NCI-H460 (cell line): ENCODE measurements at places on chromosomes 11 and 22.

GRCh38 chr11:102615077-102615893 is 9.8 kb downstream of the MMP20 start:
- peak; percentile 90 for DNase-seq

GRCh38 chr11:35529971-35530495 is 4.6 kb upstream of the PAMR1 start:
- DNase-seq, result no peak

GRCh38 chr11:120810251-120810650 is 213.7 kb upstream of the TBCEL start:
- DNase-seq, result no peak

DNA sequence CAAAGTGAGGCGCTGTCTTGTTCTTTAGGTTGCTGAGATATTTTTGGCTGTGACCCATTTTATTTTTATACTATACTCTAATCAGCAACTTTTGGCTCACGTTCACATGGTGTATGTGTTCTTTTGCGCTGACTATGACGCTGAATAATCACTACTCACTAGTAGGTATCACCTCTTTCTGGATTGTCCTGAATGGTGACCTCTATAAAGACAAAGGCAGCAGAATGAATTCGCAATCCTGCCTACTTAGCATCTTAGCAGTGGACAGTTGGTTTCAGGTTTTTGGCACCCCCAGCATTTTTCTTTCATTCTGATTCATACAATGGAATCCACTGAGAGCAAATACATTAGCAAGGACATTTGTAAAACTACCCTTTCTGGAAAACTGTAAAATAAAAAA is 351.3 kb downstream of the JRKL start:
- no peak for DNase-seq

GRCh38 chr11:1641096-1641495 is 11.5 kb downstream of the KRTAP5-5 start:
- no peak for DNase-seq

DNA sequence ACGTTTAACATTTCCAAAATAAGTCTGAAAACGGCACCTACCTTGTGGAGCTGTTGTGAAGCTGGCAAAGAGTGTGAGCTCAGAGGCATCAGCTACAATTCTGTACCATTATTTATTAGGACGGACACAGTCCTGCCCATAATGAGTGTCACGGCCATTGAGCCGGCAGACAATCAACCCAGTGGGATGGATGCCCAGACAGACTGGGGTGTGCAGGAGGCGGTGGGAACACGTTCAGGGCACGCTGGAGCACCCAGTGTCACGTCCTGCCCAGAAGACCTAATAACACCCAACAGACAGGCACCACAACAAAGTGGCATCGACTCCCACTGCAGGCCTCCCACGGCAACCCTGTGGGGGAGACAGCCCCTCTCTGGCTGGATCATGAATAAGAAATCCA is 34.5 kb downstream of the TPST2 start:
- no peak for DNase-seq

- DNase-seq, result no peak
These were observed 22.6 kb upstream of the MGAT3 start for GRCh38 chr22:39434243-39434653.

- peak; percentile 57 for DNase-seq
These were observed 10.7 kb upstream of the DSCAML1 start for GRCh38 chr11:117807482-117808327.

DNA sequence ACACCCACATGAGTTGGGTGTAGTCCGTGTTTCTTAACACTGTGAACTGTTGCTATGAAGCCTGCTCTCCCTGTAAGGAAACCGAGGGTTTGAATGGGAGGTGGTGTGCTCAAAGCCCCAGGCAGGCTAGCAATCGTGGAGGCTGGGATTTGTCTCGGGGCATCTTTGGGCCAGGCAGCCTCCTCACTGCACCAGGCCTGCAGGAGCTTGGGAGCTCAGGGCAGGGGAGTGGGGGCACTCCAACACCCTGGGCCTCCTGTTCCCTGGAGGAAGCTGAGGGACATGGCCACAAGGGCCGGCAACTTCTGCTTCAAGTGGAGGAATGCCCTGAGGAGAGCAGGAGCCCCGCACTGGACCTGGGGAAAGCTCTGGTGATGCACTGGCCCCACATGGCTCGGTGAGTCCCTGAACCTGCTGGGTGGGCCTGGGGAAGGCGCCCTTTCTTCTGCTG is 164.7 kb upstream of the B3GAT1 start:
- DNase-seq, result no peak

- DNase-seq, result no peak
These were observed 135.2 kb upstream of the C11orf58 start for GRCh38 chr11:16603245-16603644.

DNA sequence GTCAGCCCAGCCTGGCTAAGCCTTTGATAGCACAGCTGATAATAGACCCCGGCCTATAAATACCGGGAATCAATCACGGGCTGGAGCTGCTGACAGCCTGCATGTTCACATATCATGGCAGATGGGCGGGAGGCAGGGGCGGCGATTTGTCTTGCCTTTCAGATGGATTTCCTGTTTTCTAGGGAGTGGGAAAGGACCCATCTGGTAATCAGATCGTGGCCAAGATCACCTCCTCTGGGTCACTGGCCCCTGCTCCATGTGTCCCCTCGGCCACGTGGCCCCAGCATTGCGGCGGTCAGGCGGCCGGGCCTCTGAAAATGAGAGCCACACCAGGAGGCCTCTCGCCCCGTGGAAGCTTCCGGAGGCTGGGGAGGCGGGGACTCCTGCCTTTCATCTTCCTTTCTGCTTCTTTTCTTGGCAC is 36.6 kb downstream of the SMIM38 start:
- no peak for DNase-seq

GRCh38 chr11:68150037-68150436 is 28.8 kb upstream of the CHKA start:
- DNase-seq, result no peak

DNA sequence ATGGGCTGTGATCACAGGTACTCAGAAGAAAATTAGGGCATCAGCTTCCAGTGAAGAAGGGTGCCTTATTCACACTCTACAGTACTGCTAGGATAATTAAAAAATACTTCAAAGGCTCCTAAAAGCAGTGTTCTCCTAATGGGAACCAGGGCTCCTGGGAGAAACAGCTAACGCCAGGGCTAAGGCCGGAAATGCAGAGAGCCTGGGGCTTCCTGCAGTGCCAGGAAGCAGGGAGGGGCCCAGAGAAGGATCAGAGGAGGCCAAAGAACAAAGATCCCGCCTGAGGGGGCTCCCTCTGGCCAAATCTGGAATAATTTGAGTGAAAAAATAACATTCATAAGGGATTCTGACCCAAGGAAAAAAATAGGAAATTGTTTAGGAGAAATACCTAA is 27.5 kb downstream of the TOLLIP start:
- no peak for DNase-seq

DNA sequence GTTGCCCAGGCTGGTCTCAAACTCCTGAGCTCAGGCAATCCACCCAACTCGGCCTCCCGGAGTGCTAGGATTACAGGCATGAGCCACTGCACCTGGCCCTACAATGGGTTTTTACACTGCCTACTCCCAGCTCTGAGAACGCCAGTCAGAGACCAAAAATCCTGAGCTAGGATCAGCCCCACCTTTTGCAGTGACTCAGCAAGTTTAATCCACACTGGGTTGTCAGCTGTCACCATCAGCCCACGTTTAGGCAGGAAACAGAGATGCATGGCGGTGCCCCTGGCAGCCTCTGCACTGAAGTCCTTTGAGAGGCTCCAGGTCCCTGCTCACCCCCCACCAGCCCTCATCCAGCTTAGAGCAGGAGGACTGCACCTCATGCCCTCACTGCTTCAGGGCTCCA is 117.6 kb downstream of the ARHGAP8 start:
- DNase-seq, result peak; percentile 57

DNA sequence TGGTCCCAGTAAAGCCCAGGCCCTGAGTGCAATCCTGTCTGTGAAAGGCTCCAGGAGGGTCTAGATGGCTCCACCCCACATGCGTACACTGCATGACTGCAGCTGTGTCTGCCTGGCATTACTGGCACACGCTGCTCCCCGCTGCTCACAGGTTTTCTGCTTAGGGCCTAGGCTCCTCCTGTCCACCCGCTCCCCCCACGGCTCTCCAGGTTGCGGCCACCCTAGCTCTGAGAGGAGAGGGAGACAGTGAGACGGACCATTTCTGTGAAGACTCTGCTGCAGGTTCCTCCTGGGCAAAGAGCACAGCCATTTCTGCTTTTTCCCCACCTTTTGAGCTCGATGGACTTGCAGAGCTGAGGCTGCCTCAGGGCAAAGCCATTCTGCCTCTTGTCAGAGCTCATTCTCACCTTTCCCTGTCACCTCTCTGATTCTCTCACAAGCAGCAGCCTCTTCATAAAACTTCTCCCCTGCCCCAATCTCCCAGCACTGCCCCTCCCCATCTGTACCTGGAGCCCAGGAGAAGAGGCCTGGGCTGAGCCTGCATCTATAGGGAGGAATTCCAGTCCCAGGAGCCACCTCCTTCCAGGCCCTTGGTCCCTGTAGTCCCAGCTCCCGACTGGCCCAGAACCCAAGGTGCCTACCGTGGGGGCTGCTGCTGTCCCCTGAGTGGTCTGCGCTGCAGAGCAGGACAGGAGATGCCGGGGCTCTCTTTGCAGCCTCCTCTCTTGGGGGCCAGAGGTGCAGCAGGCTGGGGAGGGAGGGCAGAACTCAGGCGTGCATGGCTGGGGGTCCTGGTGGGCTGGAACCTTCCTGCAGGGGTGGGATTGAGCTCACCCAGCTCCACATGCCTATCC is 433.7 kb upstream of the B3GAT1 start:
- DNase-seq, result no peak

GRCh38 chr22:37488337-37489135 is 2.4 kb upstream of the MFNG start:
- no peak for DNase-seq

GRCh38 chr22:32565002-32565339 is 90.4 kb downstream of the FBXO7 start:
- DNase-seq, result no peak

DNA sequence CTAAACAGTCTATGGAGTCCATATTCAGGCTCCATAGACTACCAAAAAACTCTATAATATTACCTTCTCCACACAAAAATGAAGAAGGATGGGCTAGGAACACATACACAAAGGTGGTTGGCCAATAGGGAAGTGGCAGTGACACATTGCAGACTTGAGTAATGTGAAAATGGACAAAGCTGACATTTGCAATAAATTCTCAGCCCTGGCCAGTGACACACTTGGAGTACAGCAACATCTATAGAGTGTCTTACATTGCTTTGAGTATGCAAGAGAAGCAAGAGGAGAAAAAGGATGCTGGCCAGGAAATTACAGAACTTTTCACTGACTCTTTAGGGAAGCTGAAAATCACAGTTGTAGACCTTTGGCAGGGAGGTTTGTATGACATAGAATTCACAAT is 7.3 kb upstream of the OR52W1 start:
- DNase-seq, result no peak

DNA sequence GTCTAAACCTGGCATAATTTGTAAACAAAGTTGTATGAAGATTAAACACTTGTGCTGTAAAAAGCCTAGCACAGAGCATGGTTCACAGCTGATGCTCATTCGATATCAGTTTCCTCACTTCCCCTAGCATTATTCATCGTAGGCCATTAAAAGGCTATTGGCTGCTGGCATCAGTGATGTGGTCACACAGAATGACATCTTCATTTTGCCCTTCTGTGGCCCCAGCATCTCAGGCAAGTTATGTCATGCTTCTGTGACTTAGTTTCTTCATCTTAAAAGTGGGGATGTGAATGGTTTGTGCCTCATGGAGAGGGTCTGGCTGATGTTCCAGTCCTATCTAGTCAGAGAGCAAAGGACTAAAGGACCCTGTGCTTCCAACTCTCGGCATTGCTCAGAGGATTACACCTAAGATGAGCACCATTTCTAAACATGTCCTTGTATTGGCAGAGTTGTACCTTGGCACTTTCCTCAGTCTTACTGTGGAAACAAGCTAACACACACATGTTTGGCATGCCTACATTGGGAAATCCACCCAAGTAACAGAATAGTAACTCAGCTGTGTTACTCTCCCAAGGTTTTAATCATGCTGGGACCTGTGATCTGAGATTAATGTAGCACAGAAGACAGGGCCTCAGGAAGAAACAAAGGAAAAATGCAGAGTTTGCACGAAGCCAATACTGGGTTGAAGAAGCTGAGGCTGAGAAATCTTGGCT is 83.5 kb upstream of the OR9Q1 start:
- DNase-seq, result no peak

GRCh38 chr11:87463486-87464102 is 425.9 kb downstream of the TMEM135 start:
- DNase-seq, result peak; percentile 4

DNA sequence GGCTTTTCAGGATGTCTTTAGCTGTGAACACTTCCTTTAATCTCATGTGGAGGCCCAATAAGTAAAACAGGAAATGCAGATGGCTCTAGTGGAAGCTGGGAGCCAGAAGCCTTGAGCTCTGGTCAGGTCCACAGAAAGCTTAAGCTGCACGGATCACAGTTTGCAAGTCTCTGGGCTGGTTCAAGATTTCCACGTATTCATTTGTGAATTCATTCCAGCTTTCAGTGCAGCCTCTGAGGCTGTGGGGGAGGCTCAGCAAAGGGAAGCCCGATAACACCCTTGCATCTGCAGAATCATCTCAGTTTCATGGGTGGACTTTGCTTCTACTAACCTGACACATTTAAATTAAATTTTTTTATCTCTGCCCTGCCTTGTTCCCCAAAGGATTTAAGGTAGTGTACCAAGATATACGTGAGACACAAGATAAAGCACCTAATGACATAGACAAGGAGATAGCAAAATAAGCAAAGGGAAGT is 65.6 kb downstream of the ISX start:
- no peak for DNase-seq

- DNase-seq, result no peak
These were observed at the start of gene C11orf68 for GRCh38 chr11:65918211-65919140. Gene C11orf68, minus strand, starts transcription at chr11:65919062. Its CDS starts 31 bp downstream, at chr11:65919031.
